ENCODE measurements at places on chromosomes 4 and X. TPM values are rescaled to one million over a fixed set of nuclear protein-coding genes. Genes with fewer than 3 reads are reported as not detected.

CSAG3 gene
- total RNA-seq: not detected

CXCL5 gene
- 2.7 TPM for total RNA-seq

SORCS2 gene
- 0.19 TPM for total RNA-seq

GYPB gene
- total RNA-seq: not detected

Measured in regular cardiac myocyte (primary cell).